ENCODE measurements at places on chromosomes 4 and X. TPM values are rescaled to one million over a fixed set of nuclear protein-coding genes. Genes with fewer than 3 reads are reported as not detected.
A peak's percentile ranks its signal among the peaks of the same experiment; 100 is the strongest.

The NSUN7 gene
- total RNA-seq: 0.27 TPM

GRCh38 chrX:130330706-130331105 lies 9.0 kb upstream of the SLC25A14 start:
- peak; percentile 65 for DNase-seq

- DNase-seq: no peak
Observed at GRCh38 chrX:39480963-39481362, 616.8 kb downstream of the BCOR start.

The SYTL4 gene
- not detected for total RNA-seq

The CT45A5 gene
- not detected for total RNA-seq

DNA sequence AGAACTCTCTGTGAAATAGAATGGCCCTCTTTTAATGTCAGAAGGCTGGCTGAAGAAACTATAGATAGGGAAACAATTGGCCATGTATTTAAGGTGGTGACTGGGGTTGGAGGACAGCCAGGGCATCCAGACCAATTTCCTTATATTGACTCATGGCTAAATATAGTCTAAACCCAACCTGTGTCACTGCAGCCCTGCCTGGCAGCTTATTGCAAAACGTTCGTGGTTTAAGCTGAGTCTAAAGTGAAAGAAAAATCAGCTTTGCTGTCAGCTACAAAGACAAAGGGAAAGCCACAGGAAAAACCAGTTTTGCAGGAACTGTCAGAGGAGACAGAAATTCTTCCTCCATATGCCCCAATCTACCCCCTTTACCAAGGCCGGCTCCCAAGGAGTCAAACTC lies 902.8 kb upstream of the NDST4 start:
- DNase-seq: no peak
